ENCODE measurements at places on chromosomes 4 and X.

DNA sequence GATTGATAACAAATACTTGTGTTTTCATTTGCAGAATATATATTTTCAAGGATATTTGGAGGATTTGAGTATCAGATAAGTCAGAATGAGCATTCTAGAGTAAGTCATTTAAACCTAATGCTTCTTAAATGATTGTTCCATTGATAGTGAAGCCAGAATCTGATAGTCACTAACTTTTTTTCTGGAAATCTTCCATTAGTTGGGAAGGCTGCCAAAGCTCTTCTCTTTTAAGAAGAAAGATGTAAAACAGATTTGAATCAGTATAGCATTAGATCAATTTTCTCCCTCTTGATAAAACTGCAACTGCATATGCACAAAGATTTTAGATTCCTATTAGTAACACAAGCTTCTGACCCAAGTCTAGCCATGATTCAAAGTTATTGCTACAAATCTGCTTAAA, 256.7 kb downstream of the SPOCK3 start:
- DNase-seq = no peak

DNA sequence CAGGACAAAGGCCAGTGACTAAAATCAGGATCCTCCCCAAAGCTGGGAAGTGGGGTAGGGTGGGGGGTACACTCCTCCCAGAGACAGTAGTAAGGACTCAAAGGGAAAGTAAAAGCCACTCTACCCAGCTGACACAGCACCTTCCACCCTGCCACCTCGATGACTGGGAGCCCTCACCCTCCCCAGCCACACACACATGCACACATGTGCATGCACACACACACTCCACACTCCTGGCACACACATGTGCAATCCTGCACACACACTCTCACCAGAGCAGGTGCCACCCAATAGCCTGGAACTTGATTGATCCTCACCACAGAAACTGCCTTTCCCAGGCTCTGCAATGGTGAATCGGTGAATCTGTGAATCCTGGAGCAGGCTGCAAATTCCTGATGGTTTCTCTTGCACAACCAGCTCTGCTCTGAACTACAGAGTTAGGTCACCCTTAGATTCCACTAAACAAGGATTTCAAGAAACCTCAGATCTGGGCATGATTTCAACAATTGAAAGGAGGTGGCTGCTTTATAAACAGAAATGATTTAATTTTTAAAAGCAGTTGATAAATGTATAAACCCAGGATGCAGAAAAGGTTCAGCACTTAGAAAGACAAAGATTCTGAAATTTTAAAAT, 21.5 kb downstream of the AMOT start:
- no peak for DNase-seq

DNA sequence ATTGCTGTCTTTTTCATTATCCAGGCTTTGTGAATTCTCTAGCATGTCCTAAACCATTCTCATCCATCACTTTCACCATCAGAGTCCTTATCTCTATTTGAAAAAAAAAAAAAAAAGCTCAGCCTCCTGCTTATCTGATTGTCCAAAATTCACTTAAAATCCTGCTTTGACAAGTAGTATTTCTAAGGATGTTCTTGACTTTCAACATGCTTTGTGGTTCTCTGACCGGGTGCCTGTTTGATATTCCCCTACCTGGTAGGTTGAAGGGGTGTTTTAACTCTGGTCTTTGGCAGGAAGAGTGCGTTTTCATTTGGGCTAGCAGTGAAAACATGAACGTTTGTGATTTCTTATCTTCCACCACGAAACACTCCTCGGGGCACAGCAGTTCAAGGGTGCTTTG, 17.3 kb upstream of the BBS12 start:
- no peak for DNase-seq

- no peak for DNase-seq
Measured at GRCh38 chr4:22573641-22574040, 57.8 kb upstream of the ADGRA3 start.

GRCh38 chrX:42456176-42456700, 321.7 kb downstream of the PPP1R2C start:
- no peak for DNase-seq

All from vagina (tissue), 2 donors.